ENCODE measurements at places on chromosomes 16 and 17. TPM values are rescaled to one million over a fixed set of nuclear protein-coding genes. Genes with fewer than 3 reads are reported as not detected.

Gene TPSG1
- total RNA-seq: not detected

Gene TBC1D3I
- 0.63 TPM for total RNA-seq

Gene CLEC18A
- 0.55 TPM for total RNA-seq

GRCh38 chr17:58325289-58325726 lies 3.3 kb downstream of the TSPOAP1 start:
- H3K27ac ChIP-seq: no peak overlapping the region
- peaks cover 24% of the 10 kb centered on the region for H3K36me3 ChIP-seq
- peak overlapping the region; percentile 46 for H3K4me3 ChIP-seq
- H3K4me1 ChIP-seq: peaks cover 13% of the 10 kb centered on the region

- H3K4me3 ChIP-seq: no peak overlapping the region
- DNase-seq: peak; percentile 65
- peaks cover 92% of the 10 kb centered on the region for H3K36me3 ChIP-seq
- no peak overlapping the region for H3K27ac ChIP-seq
These were observed 7.7 kb downstream of the KNOP1 start for GRCh38 chr16:19710191-19710908.

Gene P2RX5
- 117 TPM for total RNA-seq

Gene SOX8
- 1.7 TPM for total RNA-seq

GRCh38 chr16:24119807-24120206 lies 136.3 kb upstream of the CACNG3 start:
- H3K4me3 ChIP-seq: no peak overlapping the region
- H3K4me1 ChIP-seq: no peaks in the 10 kb centered on the region
- no peak overlapping the region for H3K27ac ChIP-seq
- DNase-seq: no peak
- no peaks in the 10 kb centered on the region for H3K27me3 ChIP-seq

DNA sequence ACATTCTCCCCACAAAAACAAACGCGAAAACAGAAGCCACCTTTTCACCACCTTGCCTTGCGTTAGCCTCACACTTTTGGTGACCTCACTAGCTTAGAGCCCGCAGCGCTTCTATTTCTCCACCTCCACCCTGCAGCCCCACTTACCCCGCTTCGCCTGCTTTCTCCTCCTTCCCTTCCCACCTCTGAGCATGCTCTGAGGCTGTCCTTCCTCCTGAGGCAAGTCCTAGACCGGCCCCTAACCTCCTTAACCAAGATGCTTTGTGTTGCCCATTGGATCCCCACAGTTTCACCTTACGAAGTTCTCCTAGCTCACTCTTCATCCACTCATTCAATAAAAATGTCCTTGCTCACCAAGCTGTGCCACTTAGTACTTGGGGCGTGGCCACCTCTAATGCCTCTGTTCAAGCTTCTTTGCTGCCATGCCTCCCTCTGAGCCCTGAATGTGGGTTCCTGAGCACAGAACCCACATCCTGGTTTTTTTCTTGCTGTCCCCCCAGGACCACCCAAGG lies 1.3 kb downstream of the GNGT2 start:
- H3K36me3 ChIP-seq: peaks cover 7% of the 10 kb centered on the region
- peak overlapping the region; percentile 88 for H3K27ac ChIP-seq
- DNase-seq: no peak
- H3K27me3 ChIP-seq: no peaks in the 10 kb centered on the region

DNA sequence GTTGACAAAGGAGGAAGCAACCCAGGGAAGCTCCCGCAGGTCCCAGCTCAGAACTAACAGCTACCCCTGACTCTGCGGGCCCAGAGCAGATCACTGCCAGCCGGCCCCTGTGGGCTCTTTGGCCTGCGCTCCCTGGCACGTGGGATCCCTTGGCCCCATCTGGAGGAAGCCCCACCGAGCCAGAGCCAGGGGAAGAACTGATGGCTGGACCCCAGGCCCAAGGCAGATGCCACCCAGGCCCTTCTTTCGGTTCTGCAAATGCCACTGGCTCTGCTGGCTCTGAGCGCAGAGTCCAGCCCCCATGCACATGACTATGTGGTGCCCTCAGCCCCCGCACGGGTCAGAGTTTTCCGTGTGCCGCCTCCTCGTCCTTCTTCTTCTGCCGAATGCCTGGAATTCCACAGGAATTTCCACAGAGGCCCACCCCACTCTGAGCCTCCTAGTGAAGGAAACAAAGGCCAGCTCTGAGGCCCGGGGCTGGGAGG lies 35.8 kb upstream of the SNN start:
- no peaks in the 10 kb centered on the region for H3K36me3 ChIP-seq
- peak; percentile 78 for DNase-seq
- H3K27me3 ChIP-seq: peaks cover 7% of the 10 kb centered on the region
- peaks cover 60% of the 10 kb centered on the region for H3K4me1 ChIP-seq
- H3K4me3 ChIP-seq: no peak overlapping the region

Gene CAPNS2
- total RNA-seq: not detected
